Activated T-helper 9 cell treated with anti-CD3 and anti-CD28 coated beads, Interleukin-2, amount 50 U/mL, for 16 hours (primary cell): ENCODE measurements at places on chromosomes 12 and 14.

DNA sequence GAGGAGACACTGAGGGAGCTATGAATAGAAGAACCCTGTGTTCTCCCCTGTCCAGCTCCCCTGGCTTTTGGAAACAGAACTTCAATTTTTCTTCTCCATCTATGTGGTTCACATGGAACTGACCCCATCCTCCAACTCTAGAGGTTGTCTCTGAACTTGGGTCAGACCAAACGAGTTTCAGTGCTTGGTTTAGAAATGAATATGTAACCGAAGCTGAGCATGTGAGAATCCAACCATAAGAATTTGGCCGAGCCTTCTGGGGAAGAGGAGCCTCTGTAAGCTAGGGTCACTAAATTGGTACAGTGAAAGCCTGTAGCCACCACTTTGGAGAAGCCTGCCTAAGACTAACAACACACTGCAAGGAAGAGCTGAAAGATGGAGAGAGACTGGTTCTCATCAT is 464.4 kb downstream of the ZFP36L1 start:
- DNase-seq = no peak

GRCh38 chr12:128761379-128761790 is 62.4 kb downstream of the SLC15A4 start:
- DNase-seq = no peak

- DNase-seq = no peak
Observed at GRCh38 chr14:64563696-64564095, 13.9 kb downstream of the PPP1R36 start.

DNA sequence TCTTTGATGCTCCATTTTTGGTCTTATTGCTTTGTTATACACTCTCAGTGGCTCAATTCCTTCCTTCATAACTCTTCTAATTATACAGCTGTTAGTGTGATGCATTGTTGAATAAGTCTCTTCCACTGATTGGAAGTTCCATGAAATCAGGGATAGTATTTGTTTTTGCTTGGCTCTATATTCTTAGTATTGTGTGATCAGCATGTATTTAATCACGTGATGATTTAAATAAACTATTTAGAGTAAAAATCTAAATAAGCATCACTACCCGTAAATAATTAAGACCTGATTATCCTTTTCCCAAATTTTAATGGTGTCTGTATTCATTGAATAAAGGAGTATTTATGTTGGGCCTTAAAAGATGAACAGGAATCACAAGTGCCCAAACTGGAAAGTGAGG is 355.7 kb downstream of the NPAS3 start:
- DNase-seq = no peak

DNA sequence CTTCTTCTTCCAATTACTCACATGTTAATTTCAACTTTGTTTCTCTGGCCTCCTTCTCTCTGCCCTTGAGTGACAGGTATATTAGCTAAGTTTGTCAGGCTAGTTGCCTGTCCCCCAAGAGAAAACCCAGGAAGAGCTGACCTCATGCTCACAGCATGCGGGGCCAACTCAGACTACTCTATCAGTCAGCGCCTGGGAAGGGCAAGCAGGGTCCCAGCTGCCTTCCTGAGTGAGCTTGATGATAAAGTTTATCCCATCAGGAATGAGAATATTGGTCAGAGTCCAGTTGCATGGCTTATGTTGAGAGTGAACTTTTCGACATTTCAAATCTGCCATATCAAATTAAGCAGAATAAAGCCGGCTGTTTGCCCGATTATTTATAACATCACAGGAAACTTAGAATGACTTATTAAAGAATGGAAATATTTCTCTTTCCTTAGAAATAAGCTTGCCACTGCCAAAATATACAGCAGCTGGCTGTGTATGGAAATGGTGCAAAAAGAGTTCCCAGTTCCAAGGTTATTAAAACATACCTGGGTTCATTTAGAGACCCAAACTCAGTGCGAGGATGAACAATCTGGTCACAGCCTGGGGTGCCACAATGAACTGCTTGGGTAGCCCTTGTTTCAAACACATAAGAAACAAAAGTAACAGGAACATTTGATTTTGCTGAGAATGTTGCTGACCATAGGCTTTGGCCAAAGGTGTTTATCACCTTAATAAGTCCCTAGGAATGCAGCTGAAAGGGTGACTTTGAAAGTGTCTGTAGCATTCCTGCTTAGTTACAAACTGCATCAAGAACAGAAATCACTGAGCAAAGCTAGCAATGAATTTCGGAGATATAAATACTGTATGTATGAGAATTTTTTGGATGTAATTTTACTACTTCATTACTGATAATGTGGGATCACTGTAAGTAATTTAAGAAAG is 1553.8 kb upstream of the FLRT2 start:
- no peak for DNase-seq

GRCh38 chr14:96078625-96079016 is 39.5 kb downstream of the C14orf132 start:
- no peak for DNase-seq

- DNase-seq = no peak
Observed at GRCh38 chr14:103121121-103121845, 2.0 kb upstream of the TNFAIP2 start.

DNA sequence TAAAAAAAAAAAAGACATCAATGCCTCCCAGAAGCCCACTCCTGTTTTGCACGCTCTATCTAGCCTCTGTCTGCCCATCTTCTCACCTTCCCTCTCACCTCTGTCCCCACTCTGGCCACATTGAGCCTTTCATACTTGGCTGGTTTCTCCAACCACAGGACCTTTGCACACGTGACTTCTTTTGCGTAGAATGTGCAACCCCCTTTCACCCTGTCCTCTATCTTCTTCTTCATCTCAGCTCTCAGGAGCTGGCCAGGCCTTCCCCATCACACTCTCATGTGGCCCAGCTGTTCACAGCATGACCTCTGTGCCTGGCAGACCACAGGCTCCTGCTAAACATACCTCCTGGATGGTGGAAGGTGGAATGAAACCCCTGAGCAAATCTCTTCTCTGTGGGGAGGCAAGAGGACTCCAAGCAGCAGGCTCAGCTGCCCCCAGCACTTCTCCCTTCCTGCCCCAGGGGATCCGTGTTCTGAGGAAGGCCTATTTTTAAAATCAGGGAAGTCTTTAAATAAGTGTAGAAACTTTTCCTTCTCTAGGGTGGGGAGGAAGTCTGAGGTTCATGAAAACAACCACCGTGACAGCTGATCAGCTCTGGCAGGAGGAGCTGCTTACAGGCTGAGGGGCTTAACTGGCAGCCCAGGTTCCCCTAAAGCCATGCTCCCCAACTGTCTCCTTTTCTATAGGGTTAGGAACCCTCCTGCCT is 11.6 kb downstream of the HVCN1 start:
- DNase-seq = no peak

- no peak for DNase-seq
Observed at GRCh38 chr12:81757731-81758365, 1.3 kb downstream of the PPFIA2 start.

- no peak for DNase-seq
Observed at GRCh38 chr12:127416796-127417195, 850.2 kb upstream of the TMEM132C start.

GRCh38 chr14:51534610-51535011 is 117.1 kb upstream of the FRMD6 start:
- no peak for DNase-seq

- DNase-seq = no peak
Observed at GRCh38 chr14:104928391-104929133, 3.9 kb downstream of the PLD4 start.

- DNase-seq = no peak
Observed at GRCh38 chr12:56188778-56189098, 545 bp downstream of the SMARCC2 start.

- DNase-seq = no peak
Observed at GRCh38 chr14:80278293-80279023, 67.2 kb upstream of the DIO2 start.

GRCh38 chr14:93535537-93535936 is 104.8 kb downstream of the UNC79 start:
- DNase-seq = no peak

DNA sequence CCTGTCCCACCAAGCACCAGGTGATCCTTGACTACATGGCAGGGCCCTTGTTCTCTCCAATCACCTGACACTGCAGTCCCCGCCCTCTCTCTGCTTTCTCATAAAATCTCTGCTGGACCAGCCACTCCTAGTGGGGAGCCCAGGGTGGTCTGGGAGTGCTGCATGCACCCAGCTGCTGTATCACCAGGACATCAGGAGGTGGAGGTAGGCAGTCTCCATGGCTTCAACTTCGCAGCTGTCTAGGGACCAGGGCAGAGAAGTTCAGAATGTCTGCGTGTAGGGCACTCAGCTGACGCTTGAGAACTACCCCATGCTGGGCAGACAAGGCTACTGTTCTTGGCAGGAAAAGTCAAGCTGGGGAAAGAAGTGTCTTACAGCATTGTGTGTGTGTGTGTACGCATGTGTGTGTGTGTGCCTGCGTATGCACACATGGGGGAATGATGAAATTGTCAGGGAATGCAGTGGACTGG is 2.6 kb downstream of the WSCD2 start:
- no peak for DNase-seq

GRCh38 chr12:52543985-52544883 is 8.7 kb downstream of the KRT71 start:
- no peak for DNase-seq

DNA sequence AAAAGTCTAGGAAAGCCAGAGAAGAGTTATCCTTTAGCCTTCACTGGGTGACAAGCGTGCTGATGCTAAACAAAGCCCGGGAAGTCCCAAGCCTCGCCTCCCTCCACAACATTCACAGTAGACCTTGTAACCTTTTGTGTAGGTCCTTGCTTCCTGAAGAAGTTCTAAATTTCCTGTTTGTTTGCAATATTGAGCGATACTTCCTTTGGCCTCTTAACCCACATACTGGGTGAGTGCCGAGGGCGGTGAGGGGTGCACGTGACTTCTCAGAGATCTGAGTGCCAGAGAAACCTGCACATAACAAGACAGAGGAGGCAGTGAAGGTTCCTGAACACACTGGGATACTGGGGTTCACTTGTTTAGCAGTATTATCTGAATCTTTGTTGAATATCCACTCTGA is 134.3 kb downstream of the PLXNC1 start:
- no peak for DNase-seq

DNA sequence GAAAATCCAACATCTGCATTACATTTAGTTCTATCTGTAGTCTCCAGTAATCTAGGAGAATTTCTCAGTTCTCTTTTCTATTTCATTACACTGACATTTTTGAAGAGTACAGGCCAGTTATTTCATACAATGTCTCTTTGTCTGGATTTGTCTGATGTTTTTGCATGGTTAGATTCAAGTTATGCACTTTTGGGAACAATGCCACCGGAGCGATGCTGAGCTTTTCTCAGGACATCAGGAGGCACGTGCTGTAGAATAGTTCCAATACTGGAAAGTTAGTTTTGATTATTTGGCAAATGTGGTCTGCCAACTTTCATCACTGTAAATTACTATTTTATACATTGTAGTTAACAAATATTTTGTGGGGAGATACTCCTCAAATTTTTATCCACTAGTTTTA is 43.1 kb downstream of the ALDH1L2 start:
- DNase-seq = no peak

- no peak for DNase-seq
Observed at GRCh38 chr14:96181186-96182056, 23.2 kb upstream of the BDKRB2 start.
